Occipital lobe (tissue), 3 donors: ENCODE measurements at places on chromosomes 16 and 17.

DNA sequence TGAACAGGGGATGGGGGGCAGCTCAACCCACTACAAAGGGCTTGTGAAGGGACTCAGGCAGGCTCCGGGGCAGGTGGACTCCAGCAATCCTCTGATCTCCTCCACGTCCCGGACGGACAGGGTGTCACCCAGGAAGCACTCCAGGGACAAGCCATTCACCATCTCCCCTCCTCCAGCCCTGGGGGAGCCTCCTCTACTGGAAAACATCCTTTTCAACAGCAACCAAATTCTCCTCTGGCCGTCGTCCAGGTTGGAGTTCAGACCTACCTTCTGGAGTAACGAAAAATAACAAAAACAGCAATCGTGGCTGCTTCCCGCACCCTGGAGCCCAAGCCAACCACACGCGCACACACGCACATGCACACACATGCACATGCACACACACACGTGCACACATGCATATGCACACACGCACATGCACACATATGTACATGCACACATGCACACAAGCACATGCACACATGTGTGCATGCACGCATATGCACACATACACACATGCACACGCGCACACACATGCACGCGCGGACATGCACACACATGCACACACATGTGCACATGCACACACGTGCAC is 8.9 kb upstream of the RBFOX3 start:
- DNase-seq: no peak

DNA sequence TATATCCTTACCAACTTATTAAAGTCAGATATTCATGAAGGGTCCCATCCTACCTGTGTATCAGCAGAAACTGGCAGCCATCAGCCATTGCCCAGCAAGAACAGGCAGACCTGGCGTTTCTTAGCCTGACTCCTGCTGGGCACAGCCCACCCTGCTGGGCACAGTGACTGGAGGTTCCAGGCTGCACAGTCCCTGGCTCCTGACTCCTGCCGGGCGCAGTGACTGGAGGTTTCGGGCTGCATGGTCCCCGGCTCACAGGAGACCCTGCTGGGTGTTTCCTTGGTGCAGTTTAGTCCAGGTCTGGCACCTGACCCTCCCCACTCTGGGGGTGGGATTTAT is 6.7 kb downstream of the TIMM22 start:
- no peak for DNase-seq

DNA sequence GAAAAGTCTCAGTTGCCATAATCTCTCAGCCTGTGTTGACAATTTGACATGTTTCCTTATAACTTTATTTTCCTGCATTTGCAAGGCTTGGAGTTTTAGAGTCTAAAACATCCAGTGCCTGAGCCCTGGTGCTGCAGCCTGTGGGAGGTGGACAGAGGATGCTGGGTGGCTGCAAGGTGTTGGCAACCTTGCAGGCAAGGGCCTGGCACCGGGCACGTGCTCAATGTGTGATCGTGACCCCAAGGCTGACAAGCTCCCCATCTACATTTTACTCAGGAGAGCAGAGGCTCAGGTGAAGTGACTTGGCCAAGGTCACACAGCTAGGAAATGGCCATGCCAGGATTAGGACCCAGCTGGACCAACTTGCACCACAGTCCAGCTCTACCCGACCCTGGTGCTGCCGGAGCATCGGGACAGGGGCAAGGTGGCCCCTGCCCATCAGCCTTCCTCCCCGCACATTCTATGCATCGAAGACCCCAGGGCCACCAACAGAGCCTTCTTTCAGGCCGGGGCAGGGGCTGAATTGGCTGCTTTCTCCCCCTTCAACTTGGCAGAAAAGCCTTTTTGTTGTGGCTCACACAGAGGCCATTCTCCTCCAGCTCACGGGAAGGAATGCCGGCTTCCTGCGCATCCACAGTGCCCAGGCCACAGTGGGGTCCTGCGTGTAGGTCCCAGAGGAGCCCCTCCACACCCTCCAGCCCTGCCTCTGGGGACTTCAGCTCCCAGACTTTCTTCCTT is 23.1 kb downstream of the MMP15 start:
- DNase-seq: no peak

DNA sequence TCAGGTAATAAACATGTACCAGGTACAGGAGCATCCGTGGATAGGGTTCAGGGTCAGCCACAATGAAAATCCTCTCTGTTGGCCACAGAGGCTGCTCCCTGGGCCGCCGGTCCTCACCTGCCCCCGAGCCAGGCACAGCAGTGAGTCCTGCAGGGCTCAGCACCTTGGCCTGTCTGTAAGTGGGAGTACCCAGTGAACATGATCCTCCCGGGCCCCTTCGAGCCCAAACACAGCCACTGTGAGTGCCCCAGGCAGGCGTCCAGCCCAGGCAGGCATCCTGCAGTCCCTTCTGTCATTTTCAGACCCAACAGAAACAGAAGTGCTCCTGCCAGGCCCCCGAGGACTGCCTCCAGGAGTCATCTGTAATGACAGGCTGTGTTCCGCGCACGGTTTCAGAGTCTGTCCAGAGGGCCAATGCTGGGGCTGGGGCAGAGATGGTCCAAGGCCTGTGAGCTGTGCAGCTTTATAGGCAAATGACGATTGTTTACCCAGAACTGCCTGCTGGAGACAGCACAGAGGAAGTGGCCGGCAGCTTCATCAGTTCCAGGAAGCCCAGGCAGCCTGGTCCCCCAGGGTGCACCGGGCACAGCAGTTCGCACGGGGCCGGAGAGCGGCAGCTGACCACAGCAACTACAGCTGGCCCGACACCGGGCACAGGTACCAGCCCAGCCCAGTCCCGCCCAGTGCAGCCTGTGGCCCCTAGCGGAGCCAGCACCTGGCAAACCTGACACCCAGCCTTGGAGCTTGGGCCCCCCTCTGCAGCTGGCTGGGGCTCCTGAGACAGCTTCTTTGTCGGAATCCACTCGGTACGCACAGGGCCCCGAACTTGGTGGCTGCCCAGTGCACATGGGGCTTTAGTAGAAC is 13.2 kb downstream of the SLC7A5 start:
- DNase-seq: no peak
